Posterior vena cava (tissue), 2 donors: ENCODE measurements at places on chromosomes 7 and 10.

DNA sequence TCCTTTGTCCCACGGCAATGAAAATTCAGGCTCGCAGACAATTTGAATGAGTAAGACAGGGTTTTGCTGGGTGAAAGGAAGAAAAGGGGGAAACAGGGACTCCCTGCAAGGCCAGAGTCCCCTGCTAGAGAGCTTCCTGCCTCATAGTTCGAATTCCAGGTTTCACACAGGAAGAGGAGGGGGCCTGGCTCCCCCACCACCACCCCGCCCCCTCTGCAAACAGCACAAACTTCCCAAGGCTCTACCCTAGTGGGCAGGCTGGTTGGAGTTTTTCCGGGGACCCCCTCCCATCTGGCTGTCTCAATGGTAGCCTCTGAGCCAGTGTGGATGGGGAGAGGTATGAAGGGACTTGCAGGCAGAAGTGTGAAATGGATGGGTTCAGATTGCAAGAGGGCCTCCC is 57.4 kb upstream of the NEBL start:
- DNase-seq, result no peak

- no peak for DNase-seq
Observed at GRCh38 chr10:54587971-54588370, 213.1 kb downstream of the PCDH15 start.

DNA sequence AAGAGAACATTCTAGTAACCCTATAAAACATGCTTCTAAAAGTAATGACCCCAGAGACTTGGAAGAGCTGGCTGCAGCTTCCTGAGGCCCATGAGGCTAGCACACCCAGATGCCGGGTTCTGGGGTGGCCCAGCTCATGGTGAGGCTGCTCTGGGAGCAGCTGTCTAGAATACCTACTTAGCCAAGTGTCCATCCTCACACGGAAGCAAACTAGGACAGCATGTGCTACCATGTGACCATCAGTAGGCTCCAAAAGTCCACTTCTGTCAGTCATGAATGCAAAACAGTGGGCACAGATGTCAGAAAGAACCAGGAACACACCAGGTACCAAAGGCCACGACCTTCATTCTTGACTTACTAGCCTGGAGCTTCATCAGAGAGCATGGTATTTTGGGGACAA is 32.4 kb downstream of the CTBP2 start:
- no peak for DNase-seq

DNA sequence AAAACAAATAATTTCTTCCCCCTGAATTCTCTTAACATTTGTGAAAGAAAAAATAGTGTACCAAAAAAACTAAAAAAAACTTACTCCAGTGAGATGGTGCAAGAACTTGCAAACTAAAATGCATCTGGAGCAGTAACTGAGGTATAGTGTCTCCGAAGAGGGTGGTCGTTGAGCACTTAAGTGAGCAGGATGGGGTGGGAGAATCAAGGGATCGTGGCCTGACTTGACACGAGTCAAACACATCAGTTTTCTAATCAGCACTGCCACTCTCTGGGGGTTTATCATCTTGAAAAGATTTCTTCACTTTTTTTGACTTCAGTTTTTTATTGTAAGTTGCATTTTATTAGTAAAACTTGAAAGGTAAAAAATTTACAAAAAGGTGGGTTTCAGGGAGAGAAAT is 2.5 kb downstream of the ZNF273 start:
- no peak for DNase-seq

- no peak for DNase-seq
Observed at GRCh38 chr10:15748126-15748525, 28.4 kb upstream of the ITGA8 start.

DNA sequence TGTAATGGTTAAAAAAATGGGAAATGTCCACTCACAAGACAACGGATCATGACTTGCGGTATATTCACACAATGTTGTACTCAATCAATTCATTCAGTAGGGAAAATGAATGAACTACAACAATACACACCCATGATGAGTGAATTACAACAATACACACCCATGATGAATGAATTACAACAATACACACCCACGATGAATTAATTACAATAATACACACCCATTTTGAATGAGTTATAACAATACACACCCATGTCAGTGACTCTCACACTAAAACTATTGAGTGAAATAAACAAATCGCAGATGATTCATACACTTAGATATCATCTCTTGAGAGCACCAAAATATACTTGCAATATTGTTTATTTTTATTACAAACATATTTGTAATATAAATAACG is 174.6 kb downstream of the FRMD4A start:
- DNase-seq, result no peak

- no peak for DNase-seq
Observed at GRCh38 chr10:97823734-97824133, 25.9 kb upstream of the GOLGA7B start.

DNA sequence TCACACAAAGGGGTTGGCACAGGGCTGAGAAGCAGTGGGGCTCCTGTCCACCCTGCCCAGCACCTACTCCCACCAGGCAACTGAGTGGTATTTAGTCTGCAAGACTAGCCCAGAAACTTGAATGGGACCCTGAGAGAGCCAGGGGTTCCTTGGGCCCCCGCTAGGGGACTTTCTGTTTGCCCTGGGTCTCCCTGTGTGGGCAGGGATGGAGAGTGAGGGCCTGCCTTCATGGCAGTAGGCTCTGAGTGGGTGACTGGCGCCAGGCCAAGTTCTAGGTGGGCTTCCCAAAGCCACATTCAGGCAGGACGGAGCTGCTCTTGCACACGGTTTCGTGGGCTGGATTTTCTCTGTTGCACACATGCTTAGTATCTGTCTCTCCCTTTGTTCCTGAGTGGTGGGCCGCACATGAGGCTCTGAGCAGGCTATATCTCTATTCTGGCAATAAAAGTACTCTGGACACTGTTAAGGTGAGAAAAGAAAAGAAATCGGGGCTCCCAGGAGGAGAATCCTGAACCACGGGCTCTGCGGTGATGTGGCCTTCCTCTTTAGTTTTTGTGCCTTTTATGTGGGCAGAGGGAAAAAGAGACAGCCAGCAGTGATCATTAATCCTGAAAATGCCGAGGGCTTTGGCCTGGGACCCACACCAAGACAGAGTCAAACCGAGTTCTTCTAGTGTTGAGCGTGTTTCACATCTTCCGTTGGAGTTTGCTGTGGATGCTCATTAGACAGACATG is 26.9 kb downstream of the IL2RA start:
- DNase-seq, result no peak

DNA sequence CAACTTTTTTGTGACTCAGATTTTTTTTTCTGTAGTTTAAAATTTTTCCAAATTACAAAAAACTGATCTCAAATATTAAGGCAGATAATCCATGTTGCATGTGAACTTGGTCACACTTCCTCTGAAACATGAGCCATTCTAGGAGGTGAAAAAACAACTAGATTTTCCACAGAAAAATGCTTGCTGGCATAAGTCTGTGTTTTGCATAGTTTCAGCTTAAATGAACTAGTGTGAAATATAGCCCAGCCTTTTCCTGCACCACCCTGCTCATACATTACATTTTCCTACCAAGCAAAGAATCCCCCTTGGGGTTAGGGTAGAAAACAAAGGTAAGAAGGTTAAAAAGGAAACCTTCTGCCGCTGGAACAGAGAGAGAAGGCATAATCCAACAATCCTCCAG is 48.2 kb downstream of the SLC25A13 start:
- no peak for DNase-seq

DNA sequence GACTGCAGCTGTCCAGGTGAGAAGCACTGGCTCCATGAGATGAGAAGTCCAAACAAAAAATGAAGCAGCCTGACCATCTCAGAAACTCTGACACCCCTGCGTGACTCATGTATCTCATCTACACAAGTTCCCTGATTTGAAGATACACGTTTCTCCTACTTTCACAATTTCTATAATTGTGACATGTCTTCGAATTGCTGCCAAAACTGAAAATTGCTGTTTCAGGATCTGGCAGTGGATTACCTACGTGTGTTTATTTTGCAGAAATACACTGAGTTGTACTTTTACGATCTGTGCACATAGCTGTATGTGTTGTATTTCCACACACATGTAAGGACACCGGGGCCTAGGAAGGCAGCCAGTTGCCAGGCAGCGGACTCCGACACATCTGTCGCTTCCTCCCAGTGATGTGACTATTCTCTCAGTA is 53.2 kb downstream of the LARP4B start:
- no peak for DNase-seq

GRCh38 chr7:156989766-156990535 is 20.5 kb downstream of the MNX1 start:
- no peak for DNase-seq

DNA sequence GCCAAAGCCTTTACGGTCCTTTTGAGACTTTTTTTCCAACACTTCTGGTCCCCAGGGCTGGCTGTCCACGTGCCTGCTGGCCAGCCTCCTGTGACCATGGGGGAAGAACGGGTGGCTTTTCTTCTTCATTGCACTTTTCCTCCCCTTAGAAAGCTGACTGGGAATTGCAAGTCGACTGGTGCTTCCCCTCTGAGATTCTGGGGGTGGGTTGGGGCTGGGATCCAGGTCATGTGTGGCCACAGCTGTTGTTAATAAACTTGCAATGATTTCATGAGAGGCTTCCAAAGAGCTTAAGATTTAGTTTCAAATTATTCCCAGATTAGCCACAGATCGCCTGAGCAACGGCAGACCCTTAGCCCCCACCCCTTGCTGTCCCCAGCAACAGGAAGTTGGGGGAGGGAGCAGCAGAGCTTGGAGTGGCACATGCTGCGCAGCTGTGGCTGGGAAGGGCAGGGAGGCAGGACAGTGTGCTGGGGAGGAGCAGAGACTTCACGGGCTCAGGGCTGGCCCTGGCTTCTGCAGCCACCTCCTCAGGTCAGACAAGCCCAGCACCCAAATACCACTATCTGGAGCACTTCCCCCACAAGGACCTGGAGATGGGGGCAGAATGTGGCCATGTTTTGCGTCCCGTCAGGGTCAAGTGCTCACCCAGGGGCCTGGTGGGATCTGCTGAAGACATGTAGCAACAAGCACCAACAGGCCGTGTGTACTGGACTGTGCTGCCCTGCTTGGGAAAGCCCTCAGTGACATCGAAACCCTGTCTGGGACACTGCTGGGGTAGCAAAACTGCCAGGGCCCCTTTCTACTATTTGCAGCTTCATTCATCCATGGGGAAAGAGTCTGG is 147.1 kb downstream of the RNF216 start:
- peak; percentile 89 for DNase-seq

DNA sequence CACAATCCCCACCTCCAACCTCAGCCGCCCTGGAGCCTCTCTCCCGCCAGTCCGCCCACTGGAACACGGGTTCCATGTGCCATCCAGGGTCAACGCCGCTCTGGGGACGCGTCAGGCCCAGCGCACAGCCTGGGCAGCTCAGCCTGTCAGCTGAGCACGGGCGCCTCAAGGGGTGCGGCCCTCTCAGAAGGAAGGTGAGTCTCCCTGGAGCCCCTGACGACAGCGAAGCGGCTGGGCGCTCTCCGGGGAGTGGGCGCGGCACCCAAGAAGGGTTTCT is 1.2 kb upstream of the SLC18A3 start:
- no peak for DNase-seq

GRCh38 chr10:103545771-103546281 is 52.3 kb downstream of the NEURL1 start:
- DNase-seq, result peak; percentile 67

- peak; percentile 30 for DNase-seq
Observed at GRCh38 chr10:1570416-1571051, 166.8 kb downstream of the ADARB2 start.

DNA sequence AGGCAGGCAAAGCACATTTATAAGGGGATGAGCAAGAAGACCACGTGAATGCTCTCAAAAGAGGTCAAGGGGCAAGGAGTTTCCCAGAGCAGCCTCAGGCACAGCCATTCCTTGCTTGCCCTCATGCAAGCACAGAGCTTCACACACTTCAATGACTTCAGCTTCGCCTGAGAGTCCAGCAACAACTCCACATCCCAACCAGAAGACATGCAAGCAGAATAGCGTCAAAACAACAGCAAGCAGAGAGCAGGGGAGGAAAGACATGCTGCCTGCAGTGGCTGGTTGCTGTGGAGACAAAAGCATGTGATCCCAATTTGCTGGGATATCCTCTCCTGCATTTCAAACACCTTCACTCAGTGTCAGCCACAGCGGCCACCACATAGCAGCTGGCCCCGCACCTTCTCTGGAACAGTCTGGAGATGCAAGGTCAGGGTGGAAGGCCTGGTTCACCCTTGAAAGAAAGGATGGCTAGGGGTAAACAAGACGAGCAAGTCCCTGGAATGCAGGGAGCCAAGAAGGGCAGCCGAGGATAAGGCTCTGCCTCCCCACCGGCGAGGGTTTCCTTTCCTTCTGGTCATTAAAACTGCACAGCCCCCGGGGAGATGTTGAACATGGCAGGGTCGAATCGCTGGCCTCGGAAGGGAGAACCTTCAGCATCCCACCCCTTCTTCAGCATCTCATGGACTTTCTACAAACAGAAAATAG is 60.2 kb upstream of the CAMK2B start:
- DNase-seq, result no peak

- DNase-seq, result no peak
Observed at GRCh38 chr10:15035385-15036301, 8.1 kb upstream of the OLAH start.

DNA sequence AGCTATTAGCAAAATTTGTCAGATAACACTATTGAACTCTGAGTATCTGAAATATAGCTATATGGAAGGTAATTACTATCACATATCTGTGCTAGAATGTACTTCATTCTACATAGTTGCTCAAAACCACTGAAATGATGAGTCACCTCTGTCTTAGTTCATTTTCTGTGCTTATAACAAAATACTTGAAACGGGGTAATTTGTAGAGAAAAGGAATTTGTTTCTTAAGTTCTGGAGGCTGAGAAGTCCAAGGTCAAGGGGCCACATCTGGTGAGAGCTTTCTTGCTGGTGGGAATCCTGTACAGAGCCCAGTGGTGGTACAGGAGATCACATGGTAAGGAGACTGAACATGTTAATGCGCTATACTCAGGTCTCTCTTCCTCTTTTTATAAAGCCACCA is 41.9 kb upstream of the TNKS2 start:
- no peak for DNase-seq

- DNase-seq, result peak; percentile 62
Observed at GRCh38 chr10:131205556-131205955, 106.0 kb downstream of the TCERG1L start.

DNA sequence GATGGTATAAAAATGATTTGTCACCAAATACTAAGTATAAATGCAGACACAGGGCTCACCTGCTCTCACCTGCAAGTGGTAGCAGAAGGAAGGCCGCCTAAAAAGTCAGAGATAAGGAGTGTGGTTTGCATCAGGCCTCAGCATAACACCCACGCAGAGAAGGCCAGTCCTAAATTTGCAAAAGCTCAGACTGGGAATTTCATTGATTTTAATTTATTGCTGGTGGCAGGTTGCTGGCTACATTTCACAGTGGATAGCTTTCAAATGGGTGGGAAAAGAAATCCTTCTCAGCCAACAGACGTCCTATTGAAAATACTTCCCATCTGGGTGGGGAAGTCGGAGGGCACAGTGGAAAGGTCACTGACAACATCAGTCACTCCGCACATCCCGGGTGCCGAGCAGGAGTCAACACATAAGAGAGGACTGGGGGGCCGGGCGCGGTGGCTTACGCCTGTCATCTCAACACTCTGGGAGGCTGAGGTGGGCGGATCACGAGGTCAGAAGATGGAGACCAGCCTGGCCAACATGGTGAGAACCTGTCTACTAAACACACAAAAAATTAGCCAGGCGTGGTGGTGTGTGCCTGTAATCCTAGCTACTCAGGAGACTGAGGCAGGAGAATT is 561.8 kb upstream of the MKI67 start:
- no peak for DNase-seq

- DNase-seq, result no peak
Observed at GRCh38 chr7:92423710-92424131, 23.6 kb upstream of the GATAD1 start.
